ENCODE measurements at places on chromosomes 2 and 18.

DNA sequence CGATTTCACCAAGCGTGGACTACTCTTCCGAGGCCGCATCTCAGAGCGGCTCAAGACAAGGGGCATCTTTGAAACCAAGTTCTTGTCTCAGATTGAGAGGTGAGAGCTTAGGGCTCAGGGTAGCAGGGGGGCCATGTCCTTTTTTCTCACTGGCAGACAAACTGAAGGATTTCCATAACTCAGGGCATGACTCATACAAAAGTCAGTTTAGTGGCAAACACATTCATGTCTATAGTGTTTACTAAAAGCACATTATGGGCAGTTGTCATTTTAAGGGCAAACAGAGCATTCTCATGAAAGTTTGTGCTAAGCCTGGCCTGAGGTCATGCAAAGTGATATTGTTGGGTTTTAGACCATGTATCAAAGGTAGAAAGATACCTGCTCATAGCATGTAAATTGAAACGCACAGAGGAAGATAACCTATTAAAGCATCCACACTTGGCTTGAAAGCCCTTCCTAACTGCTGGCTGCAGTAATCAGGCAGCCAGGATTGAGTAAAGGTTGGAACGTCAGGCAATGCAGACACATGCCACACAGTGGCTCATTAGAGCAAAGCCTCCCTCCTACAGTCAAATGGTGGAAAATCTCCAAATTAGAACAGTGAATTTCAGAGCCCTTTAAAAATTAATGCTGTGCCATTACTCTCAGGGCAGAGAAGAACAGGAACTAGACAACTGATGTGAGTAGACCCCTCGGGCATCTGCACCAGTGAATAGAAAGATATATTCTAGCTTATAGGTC, 54.2 kb downstream of the HK2 start:
- DNase-seq, result no peak

GRCh38 chr2:156841321-156841720, 405.1 kb downstream of the GPD2 start:
- no peak for DNase-seq

DNA sequence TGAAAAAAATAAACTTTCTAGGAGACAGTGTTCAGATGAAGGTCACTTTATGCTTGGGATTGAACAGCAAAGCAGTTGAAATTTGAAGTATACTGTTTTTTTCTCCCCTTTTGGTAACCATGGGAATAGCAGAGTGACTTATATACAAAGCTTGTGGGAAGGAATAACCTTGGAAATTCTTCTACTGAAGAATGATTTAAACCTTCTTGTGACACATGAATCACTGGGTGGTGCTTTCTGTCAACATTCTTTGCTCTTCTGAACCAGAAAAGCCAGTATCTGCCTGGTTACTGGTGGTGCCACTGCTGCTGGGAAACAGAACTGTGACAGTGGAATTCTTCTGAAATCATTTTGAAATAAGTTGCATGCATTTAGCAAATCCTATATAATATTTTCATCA, 39.4 kb upstream of the RND3 start:
- no peak for DNase-seq

DNA sequence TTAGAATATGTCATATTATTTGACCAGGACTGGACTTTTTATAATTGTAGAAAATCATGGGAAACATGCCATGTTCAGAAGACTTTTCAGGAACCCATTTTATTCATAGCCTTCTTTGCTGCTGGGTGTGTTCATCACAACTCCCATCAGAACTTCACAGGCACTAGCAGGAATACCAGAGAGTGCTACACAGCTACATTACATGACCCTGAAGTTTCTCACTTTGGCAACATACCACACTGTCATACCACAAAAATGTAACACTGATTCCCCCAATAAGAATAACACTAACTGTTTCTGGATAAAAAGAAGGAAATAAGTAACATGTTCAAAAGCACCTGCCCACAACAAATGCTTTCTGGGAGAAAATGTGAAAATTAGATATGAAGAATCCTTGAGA, 405.4 kb downstream of the CDH2 start:
- DNase-seq, result no peak

GRCh38 chr2:128726236-128726635, 407.6 kb upstream of the HS6ST1 start:
- DNase-seq, result no peak

GRCh38 chr2:28355521-28356094, 37.0 kb upstream of the FOSL2 start:
- DNase-seq, result no peak

DNA sequence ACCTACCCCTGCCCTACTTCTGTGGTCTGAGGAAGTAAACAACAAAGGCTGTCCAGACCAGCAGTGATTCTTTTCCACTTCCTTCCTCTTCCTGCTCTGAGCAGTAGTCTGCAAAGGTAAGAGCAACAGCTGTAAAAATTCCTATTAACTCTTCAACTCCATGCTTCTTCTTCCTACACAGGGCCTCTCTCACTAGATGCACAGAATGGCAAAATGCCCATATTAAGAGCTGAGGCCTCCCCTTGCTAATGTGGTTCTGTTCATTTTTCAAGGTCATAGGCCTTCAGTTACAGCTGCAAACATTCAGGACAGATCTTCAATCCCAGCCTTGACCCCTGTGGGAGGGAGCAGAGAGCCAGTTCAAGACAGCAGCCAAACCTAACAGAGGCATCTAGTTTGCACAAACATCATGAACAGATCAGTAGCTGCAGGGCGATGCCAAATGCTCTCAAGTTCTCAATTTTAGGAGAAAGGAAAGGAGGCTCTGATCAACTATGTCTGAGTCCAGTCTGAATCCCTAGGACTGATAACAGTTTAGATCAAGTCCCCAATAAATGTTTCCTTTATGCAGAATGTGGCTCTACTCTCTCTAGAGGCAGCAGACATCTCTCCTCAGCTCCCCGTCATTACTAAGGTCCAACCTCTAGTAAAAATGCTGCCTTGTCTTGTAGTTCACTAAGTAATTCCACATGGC, 20.9 kb downstream of the SLC40A1 start:
- no peak for DNase-seq

GRCh38 chr18:61988100-61988499, 95.3 kb upstream of the RNF152 start:
- DNase-seq, result no peak

DNA sequence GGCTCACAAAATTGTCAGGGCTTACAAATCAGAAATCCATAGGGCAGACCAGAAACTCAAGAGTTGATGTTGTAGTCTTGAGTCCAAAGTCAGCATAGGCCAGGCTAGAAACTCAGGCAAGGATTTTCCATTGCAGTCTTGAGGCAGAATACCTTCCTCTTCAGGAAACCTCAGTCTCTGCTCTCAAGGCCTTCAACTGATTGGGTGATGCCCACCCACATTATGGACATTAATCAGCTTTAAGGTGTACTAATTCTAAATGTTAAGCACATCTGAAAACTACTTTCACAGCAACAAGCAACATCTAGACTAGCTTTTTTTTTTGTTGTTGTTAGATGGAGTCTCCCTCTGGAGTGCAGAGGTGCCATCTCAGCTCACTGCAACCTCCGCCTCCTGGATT, 31.3 kb upstream of the ZNF512 start:
- no peak for DNase-seq

DNA sequence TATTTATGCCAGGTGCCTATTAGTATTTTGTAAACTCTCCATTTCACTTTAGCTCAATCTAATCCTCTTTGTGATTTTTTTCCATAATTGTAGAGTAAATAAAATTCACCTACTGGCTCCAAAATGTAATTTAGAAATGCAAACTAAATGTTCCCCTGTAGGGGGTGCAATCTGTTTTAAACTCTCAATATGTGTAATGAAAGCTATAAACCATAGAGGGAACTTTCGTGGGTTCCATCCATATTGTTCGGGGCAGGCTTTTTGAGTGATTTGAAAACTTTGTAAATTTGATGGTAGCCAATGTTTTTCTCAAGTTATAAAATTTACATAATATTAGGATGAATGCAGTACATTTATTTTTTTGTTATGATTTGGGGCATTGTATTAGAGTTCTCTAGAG, 49.4 kb downstream of the TSPYL6 start:
- no peak for DNase-seq

GRCh38 chr2:30705056-30705455, 102.2 kb downstream of the CAPN13 start:
- DNase-seq, result no peak

- DNase-seq, result no peak
These were observed 44.3 kb downstream of the LPIN2 start for GRCh38 chr18:2968606-2969005.

DNA sequence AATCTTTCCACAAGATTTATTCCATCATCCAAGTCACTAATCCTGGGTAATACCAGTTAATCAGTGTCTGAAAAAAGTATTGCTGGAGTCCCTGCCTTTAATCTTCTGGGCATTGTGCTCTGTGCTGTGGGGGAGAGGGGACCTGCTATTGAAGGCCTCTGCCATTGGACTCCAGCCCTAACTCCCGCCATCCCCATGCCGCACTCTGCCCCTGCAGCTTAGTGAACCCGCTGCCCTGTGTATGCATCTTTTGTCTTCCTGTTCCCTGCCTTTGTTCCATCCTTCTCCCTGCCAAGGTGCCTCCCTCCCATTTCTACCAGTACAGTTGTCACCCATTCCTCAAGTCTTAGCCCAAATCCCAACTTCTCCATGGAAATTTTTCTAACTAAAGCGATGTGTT, 113.8 kb upstream of the EPAS1 start:
- DNase-seq, result no peak

- DNase-seq, result no peak
These were observed 33.7 kb upstream of the GTF2A1L start for GRCh38 chr2:48583961-48584360.

GRCh38 chr2:1610096-1610485, 134.2 kb downstream of the PXDN start:
- no peak for DNase-seq

DNA sequence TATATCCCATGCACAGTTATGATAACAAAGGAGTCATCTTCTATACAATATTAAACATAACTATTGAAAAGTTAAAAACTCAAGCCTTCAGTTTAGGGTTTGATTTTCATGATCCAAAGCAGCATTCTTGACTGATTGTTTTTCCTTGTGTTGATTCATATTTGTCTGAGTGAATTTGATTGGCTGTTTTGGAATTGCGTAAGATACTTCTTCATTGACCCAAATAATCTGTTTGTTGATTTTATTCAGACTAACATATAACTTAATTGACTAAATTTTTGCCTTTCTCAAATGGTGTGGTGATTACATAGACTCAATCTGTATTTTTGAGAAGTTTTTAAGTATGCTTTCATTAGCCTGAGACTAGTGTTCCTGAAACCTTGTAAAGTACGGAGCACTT, 305.7 kb upstream of the TNP1 start:
- DNase-seq, result no peak

DNA sequence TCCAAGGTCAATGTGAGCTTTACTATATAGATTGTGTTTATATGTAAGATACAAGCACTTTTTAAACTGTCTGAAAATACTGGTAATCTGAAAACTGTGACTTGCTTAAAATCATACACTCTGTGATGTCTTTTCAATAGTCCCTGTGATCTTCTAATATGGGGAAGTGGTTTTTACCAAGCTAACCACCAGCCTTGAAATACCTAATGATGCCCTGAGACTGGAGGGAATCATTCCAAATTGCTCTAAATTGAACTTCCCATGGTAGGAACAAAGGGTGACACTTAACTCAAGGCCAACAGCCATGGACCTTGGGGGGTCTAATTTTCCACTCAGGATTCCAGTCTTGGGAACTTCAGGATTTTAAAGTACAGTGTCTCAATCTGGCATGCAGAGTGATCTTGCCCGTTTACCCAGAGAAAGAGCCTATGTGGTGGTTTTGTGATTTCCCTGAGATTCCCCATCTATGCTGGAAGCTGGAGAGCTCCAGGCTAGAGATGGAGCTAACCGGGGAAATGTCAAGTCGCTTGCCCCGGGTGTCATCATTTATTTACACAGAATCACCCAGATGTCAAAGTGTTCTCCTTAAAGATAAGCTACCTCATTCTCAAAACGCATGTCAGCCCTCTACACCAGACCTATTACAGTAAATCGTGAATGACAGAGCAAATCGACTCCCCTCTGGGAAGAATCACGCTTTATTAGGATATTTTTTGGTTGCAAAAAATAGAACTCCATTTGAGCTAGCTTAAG, 198.5 kb downstream of the SP3 start:
- DNase-seq, result no peak

DNA sequence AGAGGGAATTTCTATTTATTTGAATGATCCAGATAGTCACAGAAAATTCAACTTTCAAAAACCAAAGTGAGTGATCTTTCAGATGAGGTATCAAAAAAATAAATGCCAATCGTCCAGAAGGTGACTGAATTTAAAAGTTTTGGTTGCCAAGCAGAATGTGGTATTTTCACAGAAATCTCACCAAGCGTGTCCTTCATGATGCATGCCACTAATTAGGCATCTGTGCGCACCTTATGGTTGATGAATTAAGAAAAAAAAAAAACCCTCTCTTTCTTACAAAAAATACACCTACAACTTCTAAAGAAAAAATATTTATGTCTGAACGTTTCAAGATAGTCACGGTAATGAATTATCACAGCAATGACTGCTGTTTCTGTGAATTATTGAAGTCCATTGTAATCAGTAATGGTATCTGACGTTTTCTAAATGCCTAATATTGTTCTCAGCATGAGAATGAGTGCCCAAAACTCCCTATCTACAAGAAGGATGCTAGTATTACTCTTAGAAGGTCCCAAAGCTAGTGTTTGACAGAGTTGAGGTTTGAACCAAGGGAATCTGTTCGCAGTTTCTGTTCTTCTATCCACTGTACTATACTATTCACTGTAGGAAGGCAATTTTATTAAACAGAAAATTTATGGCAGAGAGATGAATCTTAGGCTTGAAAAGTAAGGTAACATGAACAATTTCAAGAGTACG, 219.6 kb upstream of the NETO1 start:
- DNase-seq, result no peak

DNA sequence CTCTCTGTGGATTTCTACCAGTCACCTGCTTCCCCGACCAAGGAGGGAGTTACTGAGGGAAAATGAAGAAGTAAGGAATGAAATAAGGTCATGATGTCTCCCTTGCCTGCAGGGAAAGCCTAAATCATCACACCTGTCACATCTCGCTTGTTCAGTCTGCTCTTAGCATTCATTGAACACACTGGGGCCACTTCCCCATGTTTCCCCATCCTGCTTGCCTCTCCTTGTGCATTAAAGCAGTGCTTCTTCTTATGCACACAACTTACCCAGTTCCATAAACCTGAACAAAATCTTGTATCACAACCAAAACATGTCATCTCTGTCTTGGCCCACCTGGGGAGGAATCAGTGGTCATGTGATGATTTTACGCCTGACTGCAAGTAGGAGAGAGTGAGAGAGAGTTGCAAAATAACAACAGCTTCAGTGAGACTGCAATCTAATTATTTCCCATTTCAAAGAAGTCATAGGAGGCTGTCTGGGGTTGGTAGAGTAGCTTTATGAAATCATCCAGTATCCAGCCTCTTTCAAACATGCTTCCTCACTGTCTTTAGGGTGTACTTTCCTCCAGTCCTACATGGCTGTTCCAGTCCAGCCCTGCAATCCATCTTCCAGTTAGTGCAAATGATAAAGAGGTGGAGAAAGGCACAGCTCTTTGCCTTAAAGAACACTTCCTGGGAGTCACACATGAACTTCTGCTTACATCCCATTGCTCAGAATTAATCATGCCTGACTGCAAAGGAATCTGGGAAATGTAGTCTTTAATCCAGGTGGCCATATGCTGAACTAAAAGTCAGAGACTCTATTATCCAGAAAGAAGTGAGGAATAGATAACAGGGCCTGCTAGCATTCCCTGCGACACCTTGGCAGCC, 220.1 kb downstream of the HAUS1 start:
- no peak for DNase-seq

- no peak for DNase-seq
These were observed 226.7 kb downstream of the ARHGAP15 start for GRCh38 chr2:143355870-143356269.

- no peak for DNase-seq
These were observed 208.5 kb downstream of the SH3BP4 start for GRCh38 chr2:235160281-235160810.

GRCh38 chr2:233379034-233379433, 24.7 kb downstream of the DGKD start:
- DNase-seq, result no peak
